ENCODE measurements at places on chromosomes 6 and 20.

DNA sequence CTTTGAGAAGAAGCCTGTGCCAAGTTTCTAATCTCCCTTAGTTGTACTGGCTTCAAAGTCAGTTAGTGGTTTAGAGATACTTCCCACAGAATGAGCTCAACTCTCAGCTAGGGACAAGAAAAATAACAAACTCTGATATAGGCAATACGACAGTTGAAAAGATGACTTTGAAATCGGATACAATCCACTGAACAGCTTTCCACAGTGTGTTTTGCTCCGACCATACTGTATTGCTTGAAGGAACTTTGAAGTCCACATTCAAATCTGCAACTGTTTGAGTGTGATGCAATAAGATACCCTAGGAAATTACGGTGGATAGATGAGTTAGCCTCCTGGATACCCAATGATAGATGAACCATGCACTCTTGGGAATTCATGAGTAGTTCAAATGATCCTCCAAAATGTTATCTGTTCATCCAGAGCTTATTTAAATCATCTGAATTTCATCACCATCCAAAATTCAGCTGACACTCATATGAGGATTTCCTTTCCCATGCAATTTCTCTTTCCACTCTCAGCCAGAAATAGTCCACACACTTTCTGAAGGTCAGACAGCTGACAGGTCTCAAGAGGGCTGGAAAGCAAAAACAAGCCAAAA lies 443.8 kb downstream of the HAO1 start:
- peak; percentile 82 for DNase-seq

- DNase-seq: peak; percentile 96
Observed at GRCh38 chr20:24773751-24774201, 175.3 kb upstream of the CST7 start.

DNA sequence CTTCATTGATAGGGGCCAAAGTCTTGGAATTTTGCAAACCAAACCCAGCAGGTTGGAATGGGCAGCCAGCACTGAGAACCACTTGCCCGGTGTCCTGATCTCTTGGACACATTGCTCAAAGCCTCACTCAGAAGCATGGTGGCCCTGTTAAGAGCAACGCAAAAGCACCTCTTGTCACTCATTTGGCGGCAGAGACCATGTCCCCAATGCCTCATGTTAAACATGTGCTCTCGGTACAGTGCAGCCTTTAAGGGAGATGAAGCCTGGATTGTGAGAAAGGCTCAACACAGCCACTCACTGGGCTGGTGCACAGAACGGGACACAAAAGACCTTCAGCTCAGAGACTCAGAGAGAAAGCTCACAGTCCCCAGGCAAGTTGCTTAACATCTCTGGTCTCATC lies 298.4 kb upstream of the PRDM1 start:
- DNase-seq: no peak

GRCh38 chr6:42010185-42010891 lies 40.0 kb upstream of the TAF8 start:
- DNase-seq: no peak

- DNase-seq: peak; percentile 77
Observed at GRCh38 chr6:113936093-113936934, 34.6 kb downstream of the HDAC2 start.
